Thoracic aorta endothelial cell (primary cell): ENCODE measurements at places on chromosomes 5 and 9. TPM values are rescaled to one million over a fixed set of nuclear protein-coding genes. Genes with fewer than 3 reads are reported as not detected.

The GABRA1 gene
- not detected in 2 replicates for total RNA-seq

The SPINK13 gene
- not detected in 2 replicates for total RNA-seq

The IL7R gene
- 2.1 and 3.7 TPM in 2 replicates for total RNA-seq

The HAUS6 gene
- 44.1 and 49.0 TPM in 2 replicates for total RNA-seq
